Hypothalamus (tissue), 51 donors: ENCODE measurements at places on chromosomes 12 and 14.

DNA sequence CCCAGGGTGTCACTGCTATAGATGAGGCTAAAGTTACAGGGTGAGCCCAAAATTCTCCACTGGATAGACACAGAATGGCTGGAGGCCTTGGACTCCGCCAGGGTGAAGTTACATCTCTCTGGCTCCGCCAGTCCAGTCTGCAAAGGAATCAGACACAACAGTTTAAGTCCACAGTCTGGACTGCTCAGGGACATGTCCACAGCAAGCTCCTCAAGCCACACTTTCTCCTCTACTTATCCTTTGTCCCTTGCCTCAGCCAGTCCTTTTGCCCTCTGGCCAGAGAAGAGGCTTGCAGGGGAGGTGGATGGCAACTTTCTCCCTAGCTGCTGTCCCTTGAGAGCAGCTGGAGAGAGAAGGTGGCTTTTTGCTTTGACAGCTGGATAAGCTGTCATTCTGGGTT is 28.0 kb downstream of the PTPRB start:
- DNase-seq, result no peak

DNA sequence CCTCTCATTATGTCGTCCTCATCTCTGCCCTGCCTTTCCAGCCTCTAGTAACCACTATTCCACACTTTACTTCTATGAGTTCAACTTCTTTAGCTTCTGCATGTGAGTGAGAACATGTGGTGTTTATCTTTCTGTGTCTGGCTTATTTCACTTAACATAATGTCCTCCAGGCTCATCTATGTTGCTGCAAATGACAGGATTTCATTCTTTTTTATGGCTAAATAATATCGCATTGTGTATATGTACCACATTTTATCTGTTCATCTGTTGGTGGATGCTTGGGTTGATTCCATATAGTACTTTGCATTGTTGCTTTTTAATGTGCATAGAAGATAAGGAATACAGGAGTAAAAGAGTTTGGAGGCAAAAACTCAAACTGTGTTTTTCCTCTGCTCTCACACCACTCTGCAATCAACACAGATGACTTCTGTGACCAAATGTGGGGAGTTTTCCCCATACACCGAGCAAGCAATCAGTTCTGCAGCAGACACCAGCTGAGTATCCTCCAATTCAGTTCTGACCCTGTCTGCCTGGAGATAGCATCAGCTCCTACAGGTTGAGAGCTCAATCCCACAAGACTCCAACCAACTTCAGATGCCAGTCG is 24.6 kb upstream of the FLVCR2 start:
- no peak for DNase-seq

DNA sequence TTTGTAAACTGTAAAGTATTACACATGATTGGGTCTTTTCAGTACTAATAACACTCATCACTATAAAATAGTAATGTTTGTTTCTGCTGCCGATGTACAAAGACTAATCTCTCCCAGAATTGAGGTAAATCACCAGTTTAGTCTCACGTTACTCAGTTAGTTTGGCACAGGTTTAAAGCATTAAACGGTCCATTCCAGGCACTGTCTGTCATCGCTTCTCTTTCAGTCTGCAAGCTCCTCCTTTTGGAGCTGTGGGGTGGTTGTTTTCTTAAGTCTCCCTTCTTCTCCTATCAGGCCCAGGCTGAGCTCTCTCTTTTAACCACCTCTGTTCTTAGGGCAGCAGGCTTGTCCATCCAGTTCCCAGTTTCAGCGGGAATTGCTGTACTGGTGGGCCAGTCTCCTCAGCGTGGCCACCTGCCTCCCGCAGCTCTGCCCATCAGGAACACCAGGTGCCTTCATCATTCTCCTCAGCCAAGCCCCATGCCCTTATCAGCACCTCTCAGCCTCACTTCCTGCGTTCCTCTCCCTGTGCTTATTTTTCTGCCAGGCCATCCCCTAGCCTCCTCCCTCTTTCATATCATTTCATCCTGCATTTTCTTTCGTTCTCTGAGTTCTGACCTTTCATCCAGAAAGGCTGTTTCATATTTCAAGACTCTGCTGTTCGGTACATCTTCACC is 149.0 kb downstream of the TGFB3 start:
- no peak for DNase-seq

DNA sequence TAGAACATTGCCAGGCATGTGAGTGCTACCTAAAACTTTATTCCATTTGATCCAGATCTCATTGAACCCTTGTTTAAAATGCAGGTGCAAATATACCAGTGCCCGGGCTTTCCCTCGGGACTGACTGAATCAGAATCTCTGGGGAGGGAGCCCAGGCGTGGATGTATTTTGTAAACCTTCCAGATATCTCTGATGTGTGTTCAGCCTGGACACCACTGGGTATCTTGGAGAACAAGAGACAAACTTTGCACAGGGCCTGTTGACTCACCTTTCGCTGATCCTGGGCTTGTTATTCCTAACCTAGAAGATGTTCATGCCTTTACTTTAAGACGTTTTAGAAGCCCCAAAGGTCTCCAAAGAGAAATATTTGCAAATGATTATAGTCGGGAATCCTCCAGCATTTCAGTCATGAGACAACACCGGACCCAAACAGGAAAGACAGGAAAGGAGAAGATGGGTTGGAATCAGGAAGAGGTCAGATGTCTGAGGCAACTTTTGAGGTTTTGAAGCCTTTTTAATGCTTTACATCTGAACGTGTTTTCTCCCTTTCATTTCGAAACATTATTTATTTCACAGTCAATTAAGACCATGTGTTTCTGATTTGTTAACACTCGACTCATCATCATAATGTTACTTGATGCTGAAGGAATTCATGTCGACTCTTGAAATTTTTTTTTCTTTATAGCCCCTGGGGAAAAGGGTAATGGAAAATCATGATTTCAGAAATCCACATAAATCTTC is 118.6 kb downstream of the PLXNC1 start:
- DNase-seq, result no peak

- no peak for DNase-seq
Observed at GRCh38 chr14:40058901-40059897, 627.0 kb upstream of the FBXO33 start.

DNA sequence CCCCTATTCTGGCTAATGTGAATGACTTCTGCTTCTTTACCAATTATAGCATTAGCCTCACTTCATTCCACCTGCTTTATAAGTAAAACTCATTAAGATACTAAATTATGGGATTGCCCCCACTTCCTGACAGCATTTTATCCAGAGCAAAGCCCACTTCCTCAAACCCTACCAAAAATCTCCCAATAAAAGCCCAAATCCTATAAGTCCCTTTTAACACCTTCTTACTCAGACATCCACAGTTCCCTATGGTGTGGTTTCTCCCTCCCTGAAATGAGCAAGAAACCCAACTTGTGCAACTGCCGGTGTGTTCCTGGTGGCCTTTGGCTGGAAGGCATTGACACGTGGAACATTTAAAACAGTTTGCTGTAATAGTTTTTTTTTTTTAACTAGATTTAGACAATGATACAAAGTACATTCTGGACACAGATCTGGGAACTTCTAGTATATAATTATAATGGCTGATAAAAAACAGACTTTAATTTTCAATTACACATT is 53.1 kb downstream of the BRMS1L start:
- no peak for DNase-seq

DNA sequence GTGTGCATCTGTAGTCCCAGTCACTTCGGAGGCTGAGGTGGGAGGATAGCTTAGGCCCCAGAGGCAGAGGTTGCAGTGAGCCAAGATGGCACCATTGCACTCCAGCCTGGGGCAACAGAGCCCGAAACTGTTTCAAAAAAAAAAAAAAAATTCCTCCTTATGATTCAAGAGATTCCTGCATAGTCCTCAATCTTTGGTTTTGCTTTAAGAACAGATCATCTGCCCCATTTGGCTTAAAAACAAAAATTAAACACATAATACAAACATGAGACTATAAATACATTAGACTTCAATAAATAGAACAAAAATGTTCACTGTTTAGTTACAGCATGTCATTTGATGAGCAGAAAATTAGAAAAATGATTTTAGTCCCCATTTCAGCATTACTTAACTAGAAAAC is 131.2 kb downstream of the PAWR start:
- no peak for DNase-seq

GRCh38 chr12:57479043-57479375 is 657 bp downstream of the ARHGAP9 start:
- DNase-seq, result no peak

GRCh38 chr12:7061138-7061537 is 620 bp downstream of the C1S start:
- no peak for DNase-seq

DNA sequence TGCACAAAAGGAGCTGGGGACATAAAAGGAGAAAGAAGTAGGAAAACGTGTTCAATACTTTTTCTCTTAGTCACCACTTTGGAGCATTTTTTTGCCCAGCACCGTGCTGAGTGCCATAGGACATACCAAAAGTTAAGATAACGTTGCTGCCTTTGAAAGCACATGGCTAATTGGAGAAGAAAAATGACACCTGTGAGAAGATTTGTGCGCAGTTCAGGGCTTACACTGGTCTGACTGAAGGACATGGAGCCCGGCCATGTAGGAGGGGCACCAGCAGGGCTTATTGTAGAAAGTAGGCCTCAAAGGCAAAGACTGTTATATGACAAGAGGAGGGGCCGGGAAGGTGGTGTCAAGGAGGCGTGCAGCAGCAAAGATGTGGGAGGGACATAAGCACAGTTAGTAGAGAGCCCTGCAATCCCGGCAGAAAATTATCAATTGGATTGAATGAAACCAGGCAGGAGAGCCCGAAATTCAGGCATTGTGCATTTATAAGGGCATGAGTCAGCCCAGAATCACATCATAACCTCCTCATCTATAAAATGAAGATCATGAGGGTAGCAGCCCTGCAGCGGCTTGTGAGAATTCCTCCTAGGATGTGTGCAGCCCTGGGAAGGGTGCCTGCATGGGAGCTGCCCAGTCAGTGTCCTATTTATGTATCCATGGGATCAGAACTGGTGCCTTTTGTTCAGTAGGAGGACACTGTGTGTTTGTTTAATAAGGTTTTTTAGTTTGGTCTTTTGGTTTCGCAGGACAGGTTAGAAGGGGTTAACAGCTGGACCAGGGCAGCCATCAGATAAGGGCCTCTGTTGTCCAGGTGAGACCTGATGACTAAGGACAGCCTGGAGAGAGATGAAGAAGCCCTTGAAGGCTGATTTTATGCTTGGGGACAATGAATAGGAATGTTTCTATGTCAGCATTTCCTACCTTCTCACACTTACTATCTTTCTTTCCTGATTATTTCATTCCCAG is 122.4 kb downstream of the GPR135 start:
- DNase-seq, result no peak

- DNase-seq, result no peak
Observed at GRCh38 chr14:71300566-71301330, 393.5 kb downstream of the PCNX1 start.

DNA sequence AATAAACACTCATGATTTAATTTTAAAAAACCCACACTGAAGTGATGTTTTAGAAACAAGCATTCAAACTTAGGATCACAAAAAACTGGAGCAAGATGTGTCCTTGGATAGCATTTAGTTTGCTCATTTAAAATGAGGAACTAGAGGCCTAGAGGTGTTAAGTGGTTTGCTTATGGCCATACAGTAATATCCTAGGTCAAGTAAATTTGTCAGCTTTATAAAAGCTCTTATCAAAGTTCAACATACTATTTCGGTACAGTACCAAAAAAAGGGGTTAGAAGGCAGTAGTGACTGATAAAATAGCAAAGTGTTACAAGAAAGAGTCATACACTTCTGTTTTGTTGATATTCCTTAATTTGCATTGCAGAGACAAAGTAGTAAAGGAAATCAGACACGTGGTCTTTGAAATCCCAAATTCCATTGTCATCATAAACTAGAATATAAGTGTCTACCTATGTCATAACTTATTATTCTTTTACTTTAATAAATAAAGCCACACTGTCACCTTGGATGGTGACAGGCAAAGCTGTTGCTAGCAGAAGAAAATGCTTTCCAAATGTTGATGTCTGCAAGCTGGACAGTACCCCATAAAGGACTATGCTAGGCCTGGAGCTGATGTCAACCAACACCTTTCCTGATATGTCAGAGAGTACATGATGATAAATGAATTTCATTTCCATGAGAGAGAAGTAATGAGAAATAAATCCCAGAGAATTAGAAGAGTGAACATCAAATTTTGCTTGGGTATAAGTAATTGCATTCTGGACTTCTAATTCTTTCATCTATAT is 17.6 kb upstream of the SRP54 start:
- DNase-seq, result no peak

DNA sequence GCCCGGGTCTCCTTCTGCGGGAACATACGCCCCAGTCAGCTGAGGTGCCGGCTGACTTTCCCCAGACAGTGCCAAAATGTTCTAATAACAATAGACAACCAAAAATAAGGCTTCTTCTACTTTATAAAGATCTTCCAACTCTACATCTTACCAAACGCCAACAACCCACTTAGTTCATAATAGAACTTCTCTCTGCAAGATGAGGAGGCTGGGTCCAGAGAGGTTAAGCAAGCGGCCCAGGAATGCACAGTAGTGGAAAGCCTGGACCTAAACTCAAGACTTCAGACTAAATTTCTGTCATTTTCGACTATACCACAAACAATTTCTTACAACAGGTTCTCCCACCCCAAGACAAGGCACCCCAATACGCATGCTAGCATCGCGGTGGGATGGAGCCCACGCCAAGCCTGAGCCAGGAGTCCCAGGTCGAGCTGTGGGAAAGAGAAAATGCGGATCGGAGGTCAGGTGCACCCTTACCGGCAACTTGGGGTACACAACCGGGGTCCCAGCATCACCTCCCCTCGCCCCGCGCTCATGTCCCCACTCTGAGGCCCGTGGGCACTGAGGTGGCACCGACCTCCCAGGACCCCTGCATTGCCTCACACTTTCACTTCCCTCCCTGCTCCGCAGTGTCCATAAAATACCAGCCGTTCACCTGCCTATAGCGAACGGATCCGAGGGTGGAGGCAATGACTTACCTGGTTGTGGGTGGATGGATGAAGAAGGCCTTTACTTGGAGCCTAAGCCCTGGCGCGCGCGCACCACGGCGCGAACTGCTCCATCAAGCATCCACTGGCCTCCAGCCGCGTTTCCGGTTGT is 42.1 kb upstream of the TBX5 start:
- no peak for DNase-seq

- no peak for DNase-seq
Observed at GRCh38 chr12:125878483-125878882, 813.2 kb downstream of the AACS start.

DNA sequence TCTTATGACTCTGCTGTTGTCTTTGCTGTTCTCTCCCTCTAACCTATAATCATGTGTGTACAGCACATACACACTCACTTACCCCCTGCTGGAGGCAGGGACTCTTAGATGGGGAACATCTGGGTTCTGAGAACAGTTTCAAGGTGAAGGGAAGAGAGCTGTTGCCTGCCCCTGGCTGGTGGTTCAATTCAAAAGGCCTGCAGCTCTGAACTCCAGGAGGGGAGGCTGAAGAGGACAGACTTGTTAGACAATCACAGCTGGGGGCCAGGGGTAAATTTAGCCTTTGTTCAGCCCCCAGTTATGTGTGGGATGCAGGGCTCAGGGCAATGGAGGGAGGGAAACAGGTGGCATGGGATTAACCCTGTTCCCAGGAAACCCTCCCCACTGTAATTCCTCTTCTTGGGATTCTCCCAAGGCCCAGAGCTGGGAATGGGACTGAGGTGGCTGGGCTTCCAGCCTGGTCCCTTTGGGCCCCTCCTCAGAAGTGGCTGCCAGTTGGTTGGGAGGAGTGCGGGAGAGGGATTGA is 1.9 kb downstream of the MYL6B start:
- no peak for DNase-seq
